Hematopoietic multipotent progenitor cell treated with erythropoietin and hydrocortisone succinate and interleukin-3 and kit ligand, for 15 days (in vitro differentiated cells): ENCODE measurements at places on chromosomes 1 and 21.

DNA sequence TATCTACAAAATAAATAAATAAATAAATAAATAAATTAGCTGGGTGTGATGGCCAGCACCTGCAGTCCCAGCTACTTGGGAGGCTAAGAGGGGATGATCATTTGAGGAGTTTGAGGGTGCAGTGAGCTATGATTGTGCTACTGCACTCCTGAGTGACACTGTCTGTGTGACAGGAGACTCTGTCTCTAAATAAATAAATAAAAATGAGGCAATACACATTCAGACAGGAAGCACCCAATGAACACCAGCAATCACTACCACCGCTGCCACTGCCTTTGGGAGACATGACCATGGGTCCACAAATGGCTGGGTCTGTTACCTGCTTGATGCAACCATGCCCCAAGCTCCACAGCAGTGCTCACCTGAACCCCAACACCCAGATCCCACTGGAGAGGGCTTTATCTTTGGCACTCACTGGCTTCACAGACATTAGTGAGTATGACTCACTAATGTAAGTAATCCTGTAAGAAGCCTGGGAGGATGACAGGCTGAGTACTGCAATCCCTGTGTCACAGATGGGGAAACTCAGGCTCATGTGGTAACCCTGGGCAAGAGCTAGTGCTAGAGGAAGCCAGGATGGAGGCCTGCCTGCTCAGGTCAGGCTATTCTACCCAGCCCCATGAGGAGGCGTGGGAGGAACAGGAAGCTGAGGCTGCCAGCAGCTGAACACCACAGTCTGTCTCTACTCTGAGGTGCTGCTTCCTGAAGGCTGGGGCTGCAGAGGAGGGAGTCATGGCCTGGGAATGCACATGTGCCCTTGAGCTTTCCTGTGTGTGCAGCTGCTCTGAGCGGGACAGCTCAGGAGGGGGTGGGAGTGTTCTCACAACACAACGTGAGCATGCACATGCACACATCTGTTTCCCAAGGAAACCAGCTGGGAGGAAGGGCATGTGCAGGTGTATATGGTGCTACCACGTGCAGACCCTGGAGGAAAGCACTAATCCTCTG, 43.0 kb downstream of the SLC9A1 start:
- no peak for DNase-seq

GRCh38 chr1:178964469-178965330, 61.0 kb upstream of the FAM20B start:
- DNase-seq, result no peak

GRCh38 chr1:52795464-52795863, 47.1 kb upstream of the ZYG11A start:
- no peak for DNase-seq

GRCh38 chr1:25063591-25064416, 133.7 kb upstream of the RUNX3 start:
- DNase-seq, result no peak

GRCh38 chr1:189315035-189315901, 1162.4 kb downstream of the BRINP3 start:
- DNase-seq, result no peak

DNA sequence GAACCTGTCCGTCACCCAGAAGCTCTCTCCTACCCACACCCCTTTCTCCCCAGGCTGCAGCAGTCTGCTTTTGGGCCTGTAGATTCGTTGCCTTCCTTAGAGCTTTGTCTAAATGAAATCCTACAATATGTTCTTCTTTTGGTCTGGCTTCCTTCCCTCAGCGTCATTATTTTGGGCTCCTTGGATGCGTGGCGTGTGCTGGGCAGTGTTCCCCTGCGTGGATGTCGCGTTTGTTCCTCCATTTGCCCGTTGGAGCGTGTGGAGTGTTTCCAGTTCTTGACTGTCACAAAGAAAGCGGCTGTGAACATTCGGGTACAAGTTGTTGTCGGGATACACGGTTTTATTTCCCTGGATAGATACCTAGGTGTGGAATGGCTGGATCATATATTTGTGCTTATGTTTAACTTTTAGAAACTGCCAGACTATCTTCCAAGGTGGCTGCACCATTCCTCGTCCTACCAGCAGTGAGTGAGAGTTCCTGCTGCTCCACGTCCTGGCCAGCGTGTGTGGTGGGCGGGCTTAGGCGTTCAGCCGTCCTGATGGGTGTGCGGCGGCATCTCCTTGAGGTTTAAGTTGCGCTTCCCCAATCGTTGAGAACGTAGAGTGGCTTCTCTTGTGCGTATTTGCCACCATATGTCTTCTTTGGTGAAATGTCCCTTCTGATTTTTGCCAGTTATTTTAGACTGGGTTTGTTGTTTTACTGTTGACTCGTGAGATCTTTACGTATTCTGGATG, 31.7 kb downstream of the SKI start:
- no peak for DNase-seq

DNA sequence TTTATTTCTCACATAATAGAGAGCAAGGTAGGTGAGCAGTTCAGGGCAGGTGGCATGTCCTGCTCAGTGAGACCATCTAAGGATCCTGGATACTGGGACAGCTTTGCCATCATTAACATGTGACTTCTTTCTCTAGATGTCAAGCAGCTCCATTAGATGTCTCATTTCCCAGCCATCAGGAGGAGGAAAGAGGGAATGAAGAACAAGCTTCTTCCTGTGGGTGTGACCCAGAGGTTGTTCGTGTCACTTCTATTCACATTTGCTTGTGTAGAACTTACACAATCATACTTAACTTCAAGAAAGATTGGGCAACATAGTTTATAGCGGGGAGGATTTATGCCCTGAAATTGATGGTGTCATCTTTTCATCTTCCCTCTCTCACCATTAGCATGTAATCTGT, 169.2 kb upstream of the B3GALT2 start:
- DNase-seq, result no peak

DNA sequence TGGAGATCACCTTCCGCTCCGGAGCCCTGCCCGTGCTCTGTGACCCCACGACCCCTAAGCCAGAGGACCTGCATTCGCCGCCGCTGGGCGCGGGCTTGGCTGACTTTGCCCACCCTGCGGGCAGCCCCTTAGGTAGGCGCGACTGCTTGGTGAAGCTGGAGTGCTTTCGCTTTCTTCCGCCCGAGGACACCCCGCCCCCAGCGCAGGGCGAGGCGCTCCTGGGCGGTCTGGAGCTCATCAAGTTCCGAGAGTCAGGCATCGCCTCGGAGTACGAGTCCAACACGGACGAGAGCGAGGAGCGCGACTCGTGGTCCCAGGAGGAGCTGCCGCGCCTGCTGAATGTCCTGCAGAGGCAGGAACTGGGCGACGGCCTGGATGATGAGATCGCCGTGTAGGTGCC, 9.6 kb downstream of the SPATA46 start:
- no peak for DNase-seq

- DNase-seq, result no peak
Measured at GRCh38 chr1:13725714-13726175, 25.8 kb downstream of the PRDM2 start.

DNA sequence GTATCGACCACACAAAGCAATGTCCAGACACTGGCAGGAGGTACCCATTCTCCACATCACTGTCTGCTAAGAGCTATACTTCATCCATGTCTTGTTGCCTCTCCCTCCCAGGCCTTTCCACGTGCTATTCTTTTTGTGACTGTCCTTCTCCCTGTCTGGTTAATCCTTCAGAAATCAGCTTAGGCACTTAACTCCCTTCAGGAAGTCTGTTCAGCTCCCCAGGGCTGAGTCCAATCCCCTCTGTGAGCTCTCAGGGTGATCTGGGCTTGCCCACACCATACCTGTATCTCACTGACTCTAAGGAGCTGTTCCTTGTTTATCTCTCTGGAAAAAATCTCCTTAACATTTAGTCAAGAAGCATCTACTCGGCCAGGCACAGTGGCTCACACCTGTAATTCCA, 69.4 kb downstream of the NID1 start:
- no peak for DNase-seq

DNA sequence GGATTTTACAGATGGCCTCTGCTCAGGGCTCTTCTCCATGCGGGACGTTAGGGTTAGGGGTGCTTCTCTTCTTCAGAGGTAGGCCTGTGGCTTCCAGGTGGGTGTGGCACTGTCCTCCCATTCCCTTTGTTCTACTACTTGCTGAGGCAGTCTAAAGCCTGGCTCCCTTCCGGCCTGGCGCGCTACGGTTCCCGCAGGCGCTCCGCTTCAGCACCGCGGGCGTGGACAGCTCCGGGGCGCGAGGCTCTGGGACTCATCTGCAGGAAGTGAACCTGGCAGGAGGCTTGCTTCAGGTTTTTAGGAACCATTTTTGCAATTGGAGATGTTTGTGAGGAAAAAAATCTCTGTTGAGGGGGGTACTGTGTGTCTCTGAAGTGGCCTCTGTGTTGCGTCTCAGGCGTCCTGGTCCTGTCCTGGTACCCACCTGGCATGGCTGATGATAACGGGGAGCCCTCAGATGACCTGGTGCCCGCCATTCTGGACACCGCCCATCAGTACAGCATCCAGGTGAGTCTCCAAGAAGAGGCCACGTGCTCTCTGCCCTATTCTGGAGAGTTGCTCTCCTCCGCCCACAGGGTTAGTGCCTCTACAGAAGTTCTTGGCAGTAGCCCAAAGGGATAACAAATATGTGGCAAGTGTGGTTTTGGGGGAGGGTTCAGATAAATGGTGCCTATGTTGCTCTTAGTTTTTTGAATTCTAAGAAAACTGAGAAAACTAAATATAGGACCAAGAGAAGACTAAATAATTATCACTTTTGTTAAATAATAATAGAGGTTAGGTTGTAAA, 1.9 kb downstream of the MANEAL start:
- peak; percentile 11 for DNase-seq

DNA sequence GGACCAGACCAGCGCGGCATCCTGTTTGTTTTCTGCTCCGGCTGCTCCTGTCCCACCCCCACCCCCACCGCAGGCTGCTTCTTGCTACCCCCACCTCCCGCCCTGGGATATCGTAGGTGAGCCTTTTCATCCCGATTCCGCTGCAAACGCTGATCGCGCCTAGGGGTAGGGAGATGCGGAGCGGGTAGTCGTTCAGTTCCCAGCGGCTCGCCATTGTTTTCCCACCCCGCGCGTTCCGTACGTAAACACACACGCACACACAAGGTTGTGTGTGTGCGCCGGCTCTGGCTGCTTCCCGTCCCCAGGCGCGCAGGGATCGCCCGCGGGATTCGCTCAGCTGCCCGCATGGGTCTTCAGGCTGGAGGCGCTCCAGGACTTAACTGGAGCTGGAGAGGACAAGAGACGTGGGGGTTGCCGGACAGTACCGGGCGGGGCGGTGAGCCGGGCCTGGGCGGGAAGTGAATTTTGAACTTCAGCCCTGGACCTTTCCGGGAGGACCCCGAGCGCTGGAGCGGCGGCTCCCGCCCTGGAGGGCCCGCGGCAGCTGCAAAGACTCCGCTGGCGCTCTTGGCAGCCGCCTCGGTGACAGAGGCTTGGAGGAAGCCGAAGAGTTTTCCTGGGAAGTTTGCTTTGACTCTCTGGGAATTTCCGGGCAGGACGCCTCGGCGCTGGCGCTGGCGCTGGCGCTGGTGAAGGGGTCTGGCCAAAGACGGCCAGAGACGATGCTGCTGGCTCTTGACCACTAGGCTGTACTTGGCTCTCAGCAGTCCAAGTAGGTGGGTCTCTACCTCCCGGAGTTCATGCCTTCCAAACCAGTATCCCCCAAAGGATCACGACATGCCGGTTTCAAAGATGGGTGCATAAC, 1.6 kb downstream of the SOX13 start:
- DNase-seq, result no peak

DNA sequence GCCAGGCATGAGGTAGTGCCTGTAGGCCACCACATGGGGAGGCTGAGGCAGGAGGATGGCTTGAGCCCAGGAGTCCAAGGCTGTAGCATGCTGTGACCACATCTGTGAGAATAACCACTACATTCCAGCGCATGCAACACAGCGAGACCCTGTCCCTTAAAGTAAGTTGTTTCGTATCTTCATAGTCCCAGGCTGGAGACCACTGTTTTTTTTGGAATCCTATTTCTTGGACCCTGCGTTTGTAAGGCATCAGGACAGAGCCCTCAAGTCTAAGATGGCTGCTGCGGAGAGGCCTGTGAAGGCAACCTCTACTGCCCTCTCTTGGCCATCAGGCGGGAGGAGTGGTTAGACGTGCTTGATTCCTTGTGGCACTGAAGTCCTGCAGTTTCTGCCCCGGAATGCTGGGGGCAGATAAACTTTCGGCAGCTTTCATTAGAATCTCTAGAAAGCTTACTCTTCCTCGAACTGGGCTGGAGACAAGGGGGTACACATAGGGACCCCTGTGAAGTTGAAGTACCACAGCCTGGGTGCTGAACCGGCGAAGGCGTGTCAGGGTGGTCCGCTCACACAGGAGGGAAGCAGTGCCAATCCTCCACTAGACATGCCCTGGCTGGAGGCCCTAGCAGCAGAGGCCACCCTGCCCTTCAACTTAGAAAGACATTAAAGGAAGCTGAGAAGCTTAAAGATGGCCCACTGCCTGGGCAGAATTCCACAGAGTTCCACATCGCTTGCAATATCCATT, 36.6 kb downstream of the RABIF start:
- peak; percentile 53 for DNase-seq

GRCh38 chr1:36555041-36555440, 72.3 kb upstream of the CSF3R start:
- no peak for DNase-seq

DNA sequence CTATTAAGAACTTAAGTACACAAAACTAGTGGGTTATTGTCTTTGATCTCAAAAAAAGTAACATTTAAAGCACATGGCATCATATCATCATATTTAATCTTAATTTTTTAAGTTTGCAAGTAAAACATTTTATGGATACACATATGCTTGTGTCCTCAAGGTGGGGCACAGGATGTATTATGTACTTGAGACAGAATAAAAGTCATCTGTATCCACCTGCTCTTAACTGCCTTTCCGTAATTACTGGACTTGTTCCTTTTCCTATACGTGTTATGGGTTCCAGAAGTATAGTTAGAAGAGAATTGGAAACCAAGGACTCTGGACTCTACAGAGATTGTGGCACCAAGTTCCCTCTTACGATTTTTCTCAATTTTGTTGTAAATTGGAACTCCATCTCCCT, 79.4 kb downstream of the FCRL5 start:
- DNase-seq, result no peak

DNA sequence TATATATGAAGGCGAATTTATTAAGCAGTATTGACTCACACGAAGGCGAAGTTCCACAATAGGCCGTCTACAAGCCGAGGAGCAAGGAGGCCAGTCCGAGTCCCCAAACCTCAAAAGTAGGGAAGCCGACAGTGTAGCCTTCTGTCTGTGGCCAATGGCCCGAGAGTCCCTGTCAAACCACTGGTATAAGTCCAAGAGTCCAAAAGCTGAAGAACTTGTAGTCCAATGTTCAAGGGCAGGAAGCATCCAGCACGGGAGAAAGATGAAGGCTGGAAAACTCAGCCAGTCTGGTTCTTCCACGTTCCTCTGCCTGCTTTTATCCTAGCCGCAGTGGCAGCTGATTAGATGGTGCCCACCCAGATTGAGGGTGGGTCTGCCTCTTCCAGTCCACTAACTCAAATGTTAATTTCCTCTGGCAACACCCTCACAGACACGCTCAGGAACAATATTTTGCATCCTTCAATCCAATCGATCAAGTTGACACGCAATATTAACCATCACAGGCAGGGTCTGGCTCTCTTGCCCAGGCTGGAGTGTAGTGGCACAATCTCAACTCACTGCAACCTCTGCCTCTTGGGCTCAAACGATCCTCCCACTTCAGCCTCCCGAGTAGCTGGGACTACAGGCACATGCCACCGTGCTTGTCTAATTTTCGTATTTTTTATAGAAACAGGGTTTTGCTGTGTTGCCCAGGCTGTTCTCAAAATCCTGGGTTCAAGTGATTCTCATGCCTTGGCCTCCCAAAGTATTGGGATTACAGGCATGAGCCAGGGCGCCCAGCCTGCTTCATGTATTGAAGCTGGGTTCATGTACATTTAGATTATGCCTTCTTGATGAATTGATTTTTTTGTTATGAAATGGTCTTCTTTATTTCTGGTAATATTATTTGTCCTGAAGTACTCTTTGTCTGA, 85.3 kb downstream of the DHRS3 start:
- no peak for DNase-seq
